NCI-H1105 (cell line): ENCODE measurements at places on chromosomes 4 and X.
A peak's percentile ranks its signal among the peaks of the same experiment; 100 is the strongest.

DNA sequence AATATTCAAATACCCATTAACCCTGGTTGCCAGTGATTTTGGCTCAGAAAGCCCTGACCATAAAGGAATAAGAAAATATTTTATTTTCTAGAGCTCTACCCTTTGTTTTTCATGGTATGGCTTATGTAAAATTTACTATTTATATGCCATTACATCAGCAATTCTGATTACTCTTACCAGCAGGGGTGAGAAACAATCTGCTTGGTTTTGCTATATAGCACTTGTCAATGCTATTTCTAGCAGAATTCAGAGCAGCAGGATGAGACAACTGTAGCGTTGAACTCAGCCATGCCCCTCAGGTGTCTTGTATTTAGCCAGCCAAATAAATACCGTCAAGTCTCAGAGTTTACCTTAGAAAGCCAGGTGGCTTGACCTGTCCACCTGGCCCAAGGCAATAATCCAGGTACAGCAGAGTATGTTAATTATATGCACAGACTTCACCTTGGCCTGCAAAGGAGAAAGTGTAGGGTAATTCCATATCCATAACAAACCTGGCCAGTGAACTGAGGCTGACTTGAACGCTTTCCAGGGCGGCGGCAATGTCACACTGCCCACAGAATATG is 1303.5 kb downstream of the RAPGEF2 start:
- no peak for DNase-seq

DNA sequence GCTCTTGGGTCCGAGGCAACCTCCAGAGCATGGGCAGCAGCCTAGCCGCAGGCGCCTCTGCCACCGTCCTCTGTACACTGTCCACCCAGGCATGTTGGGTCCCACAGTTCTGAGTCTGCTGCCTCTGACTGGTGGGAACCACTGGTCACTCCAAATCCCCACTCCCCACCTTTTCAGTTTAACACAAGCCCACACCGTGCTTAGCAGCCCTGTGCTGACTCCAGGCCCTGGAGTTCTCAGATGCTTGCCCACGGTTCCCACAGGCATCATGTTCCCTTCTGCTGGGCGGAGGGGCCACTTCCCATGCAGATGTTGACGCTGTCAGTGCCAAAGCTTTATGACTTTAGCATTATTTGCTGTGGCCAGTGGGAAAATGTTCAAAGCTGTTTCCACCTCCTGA is 104.5 kb downstream of the SCD5 start:
- DNase-seq: no peak

GRCh38 chr4:81512757-81513501 is 41.2 kb upstream of the RASGEF1B start:
- no peak for DNase-seq

- no peak for DNase-seq
Observed at GRCh38 chr4:158814636-158815330, 46.0 kb downstream of the FNIP2 start.

DNA sequence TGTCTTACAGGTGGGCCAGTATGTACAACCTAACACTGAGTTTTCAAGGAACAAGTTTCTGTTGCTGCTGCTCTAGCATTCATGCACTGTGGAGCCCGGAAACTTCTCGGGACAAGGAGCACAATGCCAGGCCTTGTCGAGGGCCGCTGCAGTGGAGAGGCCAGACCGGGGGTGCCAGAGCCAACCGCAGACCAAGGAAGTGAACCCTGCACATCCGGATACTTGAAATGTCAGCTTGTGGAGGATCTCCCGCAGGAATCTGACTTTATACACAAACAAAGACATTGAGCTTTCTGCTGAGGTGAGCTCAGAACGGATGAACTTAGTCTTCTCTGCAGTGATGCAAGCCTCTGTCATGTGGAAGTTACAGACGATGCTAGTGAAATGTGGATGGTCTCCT is 99.5 kb downstream of the ZNF827 start:
- DNase-seq: no peak

DNA sequence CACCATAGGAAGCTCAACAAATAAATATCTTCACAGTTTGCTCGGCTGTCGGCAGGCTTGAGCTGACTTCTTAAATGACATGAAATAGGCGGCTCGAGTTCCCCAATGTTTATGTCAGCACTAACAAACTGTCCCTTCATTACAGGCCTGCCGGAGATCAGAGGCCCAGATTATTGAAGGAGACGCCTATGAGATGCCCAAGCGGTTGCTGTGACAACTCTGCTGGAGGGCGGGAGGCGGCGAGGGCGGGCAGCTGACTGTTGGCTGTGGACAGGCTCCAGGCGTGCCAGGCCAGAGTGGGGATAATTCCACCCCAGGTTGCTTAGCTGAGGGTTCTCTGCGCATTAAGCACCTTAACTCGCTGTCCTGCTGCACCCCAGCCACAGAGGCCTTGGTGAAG is 39.2 kb upstream of the MSX1 start:
- no peak for DNase-seq

DNA sequence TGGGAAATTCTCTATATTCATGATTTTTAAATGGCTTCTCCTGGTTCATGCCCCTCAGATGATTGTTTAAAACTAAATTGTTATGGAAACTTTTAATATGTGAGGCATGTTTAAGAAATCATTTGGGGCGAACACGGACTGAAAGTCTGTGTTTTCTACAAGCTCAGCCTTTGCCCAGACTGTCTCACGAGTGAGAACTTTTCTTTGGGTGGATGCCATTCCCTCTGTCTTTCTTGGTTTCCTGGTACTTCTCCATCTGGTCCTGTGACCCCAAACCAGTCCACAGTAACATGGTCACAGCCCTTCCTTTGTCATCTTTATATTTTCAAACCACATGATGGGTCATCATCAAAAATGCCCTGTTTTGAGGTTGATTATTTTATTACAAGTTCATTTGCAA is 186.6 kb upstream of the GNPDA2 start:
- no peak for DNase-seq

DNA sequence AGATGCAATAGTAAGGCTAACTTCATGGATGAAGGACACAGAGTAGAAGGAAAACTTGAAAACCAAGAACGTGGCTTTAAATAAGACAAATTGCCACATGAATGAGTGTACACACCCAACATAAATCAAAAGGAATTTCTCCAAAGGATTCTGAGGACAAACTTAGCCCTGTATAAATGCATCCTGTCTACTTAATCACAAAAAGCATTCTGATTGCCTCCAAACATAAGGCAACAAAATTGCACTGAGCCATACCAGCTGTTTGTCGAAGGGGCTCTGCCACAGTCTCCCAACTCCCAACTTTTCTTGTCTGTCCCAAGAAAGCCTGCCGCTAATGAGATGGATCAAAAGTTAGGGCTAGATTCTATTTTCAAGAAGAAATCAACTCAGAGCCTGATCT is 194.3 kb downstream of the SOWAHB start:
- DNase-seq: no peak

DNA sequence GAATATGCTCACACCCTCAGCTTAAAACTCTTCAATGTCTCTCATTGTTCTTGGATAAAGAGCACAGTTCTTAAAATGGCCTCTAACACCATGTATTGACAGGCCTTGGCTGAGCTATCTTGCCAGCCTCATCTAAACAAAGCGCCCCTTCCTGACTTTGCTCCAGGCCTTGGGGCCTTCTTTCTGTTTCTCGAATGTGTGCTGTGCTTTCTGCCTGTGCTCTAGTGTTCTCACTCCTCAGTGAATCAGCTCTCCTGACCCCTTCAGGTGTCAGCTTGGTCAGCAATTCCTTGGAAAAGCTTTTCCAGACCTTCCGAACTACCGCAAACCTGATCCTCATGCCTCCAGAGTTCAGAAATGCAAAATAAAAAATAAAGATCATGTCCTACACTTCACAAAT is 346.3 kb upstream of the FSTL5 start:
- DNase-seq: no peak

GRCh38 chr4:44679060-44679459 is 840 bp downstream of the GUF1 start:
- DNase-seq: no peak

DNA sequence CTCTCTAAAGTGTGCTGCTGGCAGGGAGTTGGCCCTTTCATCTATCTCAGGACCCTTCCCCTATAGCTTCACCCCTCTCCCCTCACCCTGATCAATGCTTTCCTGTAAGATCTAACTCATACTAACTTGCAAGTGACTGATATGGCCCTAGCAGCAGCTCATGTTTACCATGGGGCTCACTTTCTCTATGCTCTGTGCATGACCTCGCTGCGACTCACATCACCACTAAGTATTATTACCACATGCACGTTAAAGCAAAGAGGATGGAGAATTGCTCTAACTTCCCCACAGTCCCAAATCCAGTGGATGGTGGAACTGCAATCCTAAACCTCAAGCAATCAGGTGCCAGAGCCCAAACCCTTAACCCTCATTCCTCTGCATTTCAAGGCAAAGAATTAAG is 626.6 kb downstream of the MID1IP1 start:
- no peak for DNase-seq

DNA sequence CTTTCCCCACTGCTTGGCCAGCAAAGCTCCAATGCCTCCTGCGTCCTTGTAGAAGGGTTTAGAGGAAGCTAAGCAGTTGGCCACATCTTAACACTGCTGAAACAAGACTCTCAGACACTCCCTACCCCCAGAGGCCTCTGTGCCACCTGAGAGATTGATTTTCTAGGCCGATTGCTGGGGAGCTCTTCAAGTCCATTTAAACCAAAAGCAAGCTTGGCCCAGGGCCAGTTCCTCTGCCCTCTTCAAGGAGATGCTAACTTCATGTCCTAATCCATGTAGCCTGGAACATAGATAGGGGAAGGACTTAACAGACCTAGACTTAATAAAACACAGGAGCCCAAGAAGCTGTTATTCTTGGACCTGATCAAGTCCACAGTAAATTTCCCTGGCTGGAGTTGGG is 27.2 kb upstream of the FMR1NB start:
- DNase-seq: peak; percentile 4

DNA sequence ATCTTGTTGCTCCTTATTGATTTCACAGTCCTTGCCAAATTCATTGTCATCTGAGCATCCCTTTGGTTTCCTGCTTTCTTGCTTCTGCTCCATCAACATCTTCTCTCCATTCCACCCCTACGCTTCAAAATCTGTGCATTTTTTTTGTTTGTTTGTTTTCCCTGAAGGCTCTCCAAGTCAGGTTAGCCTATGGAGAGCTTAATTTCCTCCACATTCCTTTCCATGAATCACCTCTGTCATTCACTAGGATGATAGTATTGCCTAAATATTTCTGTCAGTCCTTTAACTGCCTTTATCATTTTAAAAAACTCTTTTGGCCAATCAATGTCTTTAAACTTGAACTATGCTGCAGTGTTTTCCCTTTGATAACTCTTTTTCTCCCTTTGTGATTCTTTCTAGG is 67.7 kb downstream of the PPARGC1A start:
- no peak for DNase-seq

- no peak for DNase-seq
Observed at GRCh38 chrX:39953879-39954278, 143.9 kb downstream of the BCOR start.

- DNase-seq: no peak
Observed at GRCh38 chr4:69640289-69640688, 847 bp upstream of the UGT2A2 start.

DNA sequence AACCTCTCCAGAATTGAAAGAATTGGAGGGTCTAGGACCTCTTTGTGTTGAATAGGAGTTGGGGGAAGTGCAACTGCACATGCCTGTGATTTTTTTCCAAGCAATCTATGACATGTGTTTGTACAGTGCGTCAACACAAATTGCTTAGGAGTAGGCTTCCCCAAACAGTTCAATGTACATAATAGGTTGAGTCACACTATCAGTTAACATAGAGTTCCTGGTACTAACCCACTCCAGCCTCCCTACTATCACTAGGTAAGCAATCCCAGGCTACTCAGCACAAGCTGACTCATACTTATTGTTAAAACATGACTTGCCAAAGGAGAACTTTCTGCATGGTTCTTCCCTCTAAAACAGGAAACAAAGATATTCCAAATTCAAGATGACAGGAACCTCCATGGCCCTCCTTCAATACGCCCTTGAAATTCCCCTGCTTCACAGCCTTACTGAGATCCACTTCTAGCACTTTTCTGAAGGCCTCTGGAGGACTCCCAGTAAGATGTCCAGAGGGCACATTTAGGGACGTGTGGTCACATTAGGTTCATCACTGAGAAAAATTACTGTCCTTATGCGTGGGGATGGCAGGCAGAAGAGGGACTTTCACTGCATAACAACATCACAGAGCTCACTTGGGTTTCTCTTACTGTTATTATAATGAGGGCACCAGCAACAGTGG is 8.4 kb upstream of the VSIG1 start:
- DNase-seq: no peak

DNA sequence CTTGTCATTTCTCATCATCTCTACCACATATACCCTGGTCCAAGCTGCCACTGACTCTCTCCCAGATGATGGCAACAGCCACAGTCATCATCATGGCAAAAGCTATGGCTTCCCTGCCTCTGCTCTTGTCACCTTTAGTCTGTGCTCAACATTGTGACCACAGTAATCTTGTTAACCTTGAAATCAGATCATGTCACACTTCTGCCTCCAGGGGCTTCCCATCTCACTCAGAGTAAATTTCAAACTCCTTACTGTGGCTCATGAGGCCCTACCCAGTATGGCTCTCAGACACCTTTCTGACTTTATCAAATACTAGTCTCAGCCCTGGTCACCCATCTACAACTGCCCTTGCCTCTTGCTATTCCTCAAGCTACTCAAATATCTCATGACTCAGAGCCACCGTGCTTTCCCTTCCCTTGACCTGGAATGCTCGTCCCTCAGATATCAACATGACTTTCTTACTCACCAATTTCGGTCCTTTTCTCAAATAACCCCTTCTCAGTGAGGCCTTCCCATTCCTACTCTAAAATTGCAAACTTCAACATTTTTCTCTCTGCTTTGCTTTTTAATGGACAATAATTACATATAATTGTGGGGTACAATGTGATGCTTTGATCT is 41.1 kb upstream of the STIM2 start:
- DNase-seq: no peak

DNA sequence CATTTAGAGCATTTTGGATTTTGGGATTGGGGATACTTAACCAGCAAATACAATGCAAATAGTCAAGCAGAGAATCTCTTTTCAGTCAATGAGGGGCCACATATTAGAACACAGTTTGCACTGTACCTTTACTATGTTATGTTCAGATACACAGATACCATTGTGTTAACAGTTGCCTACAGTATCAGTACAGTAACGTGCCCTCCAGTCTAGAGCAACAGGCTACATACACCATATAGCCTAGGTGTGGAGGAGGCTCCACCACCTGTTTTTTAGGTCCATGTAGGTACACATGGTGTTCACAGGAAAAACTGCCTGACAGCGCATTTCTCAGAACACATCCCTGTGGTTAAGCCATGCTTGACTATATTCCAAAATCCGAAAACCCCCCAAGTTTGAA is 9.1 kb downstream of the GRPEL1 start:
- DNase-seq: no peak

GRCh38 chrX:133249266-133250058 is 31.3 kb upstream of the TFDP3 start:
- DNase-seq: no peak

DNA sequence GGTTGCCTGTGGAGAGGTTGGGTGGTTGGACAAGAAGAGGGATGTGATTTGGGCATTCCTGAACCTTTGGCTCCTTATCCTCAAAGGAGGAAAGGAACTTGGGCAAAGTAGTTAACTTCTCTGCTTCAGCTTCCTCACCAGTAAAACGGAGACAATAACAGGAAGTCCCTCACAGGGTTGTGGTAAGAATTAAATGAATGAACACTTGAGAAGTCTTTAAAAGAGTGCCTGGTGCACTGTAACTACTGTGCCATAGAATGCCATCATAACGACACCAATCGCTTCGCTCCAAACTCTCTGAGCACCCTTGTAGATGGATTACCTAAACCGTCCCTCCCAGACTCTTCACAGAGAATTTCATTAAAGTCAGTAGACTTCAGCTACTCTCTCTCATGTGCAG is 10.5 kb downstream of the ZCCHC18 start:
- no peak for DNase-seq
